IPS-NIHi11 (cell line): ENCODE measurements at places on chromosomes 6 and 20.

GRCh38 chr6:169362501-169363121, 109.0 kb upstream of the THBS2 start:
- no peak for DNase-seq

GRCh38 chr6:119323478-119323877, 26.1 kb downstream of the MAN1A1 start:
- DNase-seq = no peak

DNA sequence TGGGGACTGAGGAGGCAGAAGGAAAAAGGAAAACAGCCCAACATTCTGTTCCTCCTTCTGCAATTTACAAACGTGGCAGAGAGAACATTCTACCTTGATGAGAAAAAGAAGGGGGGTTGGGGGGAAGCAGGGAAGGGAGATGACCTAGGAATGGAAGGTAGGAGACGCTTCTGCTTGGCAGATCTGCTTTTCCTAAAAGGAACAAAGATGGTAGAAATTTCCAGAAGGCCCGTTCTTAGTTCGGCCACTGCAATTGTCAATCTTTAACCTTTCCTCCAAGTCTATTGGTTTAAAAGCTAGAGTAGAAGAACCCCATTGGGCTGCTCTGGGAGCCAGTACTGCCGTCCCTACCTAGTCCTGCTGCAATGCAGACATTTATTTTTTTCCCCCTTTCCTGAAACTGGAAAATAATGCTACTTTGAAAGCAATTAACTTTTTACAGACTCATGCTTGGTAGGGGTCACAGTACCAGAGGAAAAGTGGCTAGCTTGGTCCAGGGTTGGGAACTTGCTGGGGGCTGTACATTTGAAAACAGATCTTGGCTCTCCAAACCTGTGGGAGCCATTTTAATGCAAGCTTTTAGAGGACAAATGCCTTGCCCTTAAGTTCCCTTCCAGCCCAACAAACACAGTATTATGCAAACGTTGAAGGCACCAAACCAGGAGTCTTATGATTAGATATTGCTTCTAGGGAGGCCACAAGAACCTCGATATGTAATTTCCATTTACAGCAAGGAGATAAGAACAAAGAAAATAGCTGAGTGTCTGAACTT, 2.6 kb downstream of the ZMYND8 start:
- no peak for DNase-seq

GRCh38 chr20:43662943-43663655, 3.8 kb upstream of the MYBL2 start:
- DNase-seq = no peak
